Spleen (tissue), 13 donors: ENCODE measurements at places on chromosomes 4 and X. TPM values are rescaled to one million over a fixed set of nuclear protein-coding genes. Genes with fewer than 3 reads are reported as not detected.

Gene CXCL1
- total RNA-seq = 208 TPM

DNA sequence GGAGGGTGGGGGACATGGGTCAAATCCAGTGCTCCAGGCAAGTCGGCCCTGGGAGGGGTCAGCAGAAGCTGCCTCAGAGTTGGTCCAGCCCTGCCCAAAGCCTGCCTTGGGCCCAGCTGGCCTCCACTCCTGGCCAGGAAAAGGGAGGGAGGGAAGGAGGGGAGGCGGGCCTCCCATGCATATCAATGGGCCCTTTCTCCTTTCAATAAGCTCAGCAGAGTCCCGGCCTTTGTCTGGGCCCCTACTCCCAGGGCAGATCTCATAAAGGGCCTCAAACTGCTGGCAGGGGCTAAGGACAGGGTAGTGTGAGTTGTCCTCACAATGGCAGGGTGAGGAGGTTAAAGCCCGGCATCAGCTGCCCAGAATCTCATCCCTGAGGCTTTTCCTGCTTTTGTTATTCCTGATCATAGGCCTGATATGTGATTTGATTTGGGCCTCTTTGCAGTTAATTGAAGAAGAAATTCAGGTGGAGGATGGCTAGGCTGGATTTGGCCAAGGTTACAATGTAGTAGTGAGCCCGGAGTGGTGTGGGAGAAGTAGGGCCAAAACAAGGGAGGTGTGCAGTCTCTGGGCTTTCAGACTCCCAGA lies 121.1 kb upstream of the ATP6AP2 start:
- no peaks in the 10 kb centered on the region for H3K36me3 ChIP-seq
- no peak overlapping the region for H3K27ac ChIP-seq
- H3K4me3 ChIP-seq = no peak overlapping the region
- no peak for DNase-seq

DNA sequence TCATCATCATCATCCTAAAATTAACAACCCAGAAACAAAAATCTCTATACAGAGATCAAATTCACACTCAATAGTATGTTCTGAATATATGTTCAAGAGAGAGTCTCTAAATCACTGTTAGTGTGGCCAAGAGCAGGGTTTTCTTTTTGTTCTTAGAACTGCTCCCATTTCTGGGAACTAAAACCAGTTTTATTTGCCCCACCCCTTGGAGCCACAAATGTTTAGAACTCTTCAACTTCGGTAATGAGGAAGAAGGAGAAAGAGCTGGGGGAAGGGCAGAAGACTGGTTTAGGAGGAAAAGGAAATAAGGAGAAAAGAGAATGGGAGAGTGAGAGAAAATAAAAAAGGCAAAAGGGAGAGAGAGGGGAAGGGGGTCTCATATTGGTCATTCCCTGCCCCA lies 32.3 kb downstream of the CYBB start:
- peak overlapping the region; percentile 61 for H3K27ac ChIP-seq
- H3K27me3 ChIP-seq = no peaks in the 10 kb centered on the region
- H3K4me1 ChIP-seq = peaks cover 11% of the 10 kb centered on the region

- H3K4me3 ChIP-seq = no peak overlapping the region
- H3K36me3 ChIP-seq = no peaks in the 10 kb centered on the region
- no peaks in the 10 kb centered on the region for H3K27me3 ChIP-seq
- H3K27ac ChIP-seq = no peak overlapping the region
- DNase-seq = no peak
Measured at GRCh38 chrX:139759637-139760036, 51.7 kb upstream of the MCF2 start.

GRCh38 chr4:103423261-103423660 lies 225.1 kb upstream of the CENPE start:
- H3K36me3 ChIP-seq = no peaks in the 10 kb centered on the region
- H3K27ac ChIP-seq = no peak overlapping the region
- H3K4me3 ChIP-seq = no peak overlapping the region
- H3K27me3 ChIP-seq = no peaks in the 10 kb centered on the region

DNA sequence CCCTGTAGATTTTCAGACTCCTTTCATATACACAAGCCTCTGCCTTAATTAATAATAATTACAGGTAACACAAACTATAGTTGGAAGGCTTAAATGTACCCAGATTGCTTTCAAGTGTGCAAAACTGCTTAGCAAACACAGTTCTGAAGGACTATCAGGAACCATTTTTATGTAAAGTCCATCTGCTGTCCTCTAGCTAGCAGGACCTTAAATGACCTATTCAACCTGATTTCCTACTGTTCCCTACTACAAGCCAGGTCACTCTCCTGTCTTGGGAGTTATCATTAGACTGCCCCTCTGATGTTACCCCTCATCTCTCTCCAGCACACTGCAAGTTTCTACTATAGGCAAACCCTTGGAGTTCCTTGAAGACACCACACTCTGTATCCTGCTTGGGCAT lies 157.3 kb downstream of the GBA3 start:
- no peak overlapping the region for H3K4me3 ChIP-seq
- no peak overlapping the region for H3K27ac ChIP-seq
- H3K27me3 ChIP-seq = no peaks in the 10 kb centered on the region
- H3K4me1 ChIP-seq = no peaks in the 10 kb centered on the region

DNA sequence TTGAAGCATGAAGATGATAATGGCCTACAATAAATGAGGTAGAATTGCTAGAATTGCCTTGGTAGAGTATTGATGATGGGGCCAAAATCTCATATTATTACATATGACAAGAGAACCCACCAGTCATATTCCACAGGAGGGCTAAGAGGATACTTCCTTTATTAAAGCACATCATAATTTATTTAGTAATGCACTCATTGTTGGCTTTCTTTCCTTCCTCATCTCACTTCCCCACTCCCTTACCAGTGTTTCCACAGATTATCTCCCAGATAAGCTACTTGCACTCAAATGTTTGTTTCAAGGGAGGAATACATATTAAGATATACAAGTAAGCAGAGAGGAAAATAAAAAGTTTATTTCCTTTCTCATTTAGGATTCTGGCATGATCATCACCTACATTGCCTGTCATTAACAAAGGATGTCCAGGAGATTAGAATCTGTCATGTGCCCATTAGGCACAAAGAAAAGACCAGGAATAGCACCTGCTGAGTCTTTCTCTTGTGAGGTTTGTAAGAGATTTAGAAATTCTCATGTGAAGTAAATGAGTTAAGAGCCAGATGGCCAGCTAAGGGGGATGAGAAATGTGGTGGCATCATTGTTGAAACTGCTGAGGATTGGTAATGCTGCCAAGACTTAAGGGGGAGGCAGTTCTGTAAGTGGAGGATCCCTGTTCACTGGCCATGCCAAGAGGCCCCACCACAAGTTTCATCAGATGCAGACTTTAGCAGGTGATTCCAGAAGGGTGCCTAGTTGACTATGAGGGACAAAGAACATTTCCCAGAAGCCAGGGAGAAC lies 52.4 kb upstream of the PRDM8 start:
- DNase-seq = no peak
- H3K4me3 ChIP-seq = no peak overlapping the region
- H3K27me3 ChIP-seq = no peaks in the 10 kb centered on the region
- H3K4me1 ChIP-seq = no peaks in the 10 kb centered on the region
- H3K27ac ChIP-seq = no peak overlapping the region

- no peaks in the 10 kb centered on the region for H3K4me1 ChIP-seq
- H3K36me3 ChIP-seq = no peaks in the 10 kb centered on the region
- no peak for DNase-seq
- H3K4me3 ChIP-seq = no peak overlapping the region
- H3K27me3 ChIP-seq = no peaks in the 10 kb centered on the region
Measured at GRCh38 chr4:10949039-10949733, 264.6 kb upstream of the CLNK start.

GRCh38 chrX:119121341-119121740 lies 6.3 kb downstream of the KIAA1210 start:
- no peaks in the 10 kb centered on the region for H3K4me1 ChIP-seq
- no peak for DNase-seq
- H3K36me3 ChIP-seq = no peaks in the 10 kb centered on the region
- no peaks in the 10 kb centered on the region for H3K27me3 ChIP-seq
- H3K27ac ChIP-seq = no peak overlapping the region

DNA sequence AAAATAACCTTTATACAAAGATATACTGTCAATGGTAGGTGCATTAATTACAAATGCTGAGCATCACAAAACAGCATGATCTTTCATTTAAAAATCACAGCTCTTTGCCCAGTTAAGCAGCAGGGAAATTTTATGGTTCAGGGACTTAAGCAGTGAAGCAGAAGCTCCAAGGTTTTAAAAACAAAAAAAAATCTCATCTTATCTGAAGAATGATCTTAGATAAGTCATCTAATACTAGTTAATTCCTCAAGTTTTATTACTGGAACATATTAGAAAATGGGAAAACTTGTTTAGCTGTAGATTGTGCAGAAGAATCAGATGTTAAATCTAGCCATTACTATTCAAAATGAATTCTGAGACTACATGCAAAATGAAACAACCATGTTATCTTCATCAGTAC lies 289.9 kb downstream of the GASK1B start:
- no peaks in the 10 kb centered on the region for H3K4me1 ChIP-seq
- H3K27ac ChIP-seq = no peak overlapping the region
- no peaks in the 10 kb centered on the region for H3K36me3 ChIP-seq
- no peak for DNase-seq

Gene TEX13C
- total RNA-seq = not detected

DNA sequence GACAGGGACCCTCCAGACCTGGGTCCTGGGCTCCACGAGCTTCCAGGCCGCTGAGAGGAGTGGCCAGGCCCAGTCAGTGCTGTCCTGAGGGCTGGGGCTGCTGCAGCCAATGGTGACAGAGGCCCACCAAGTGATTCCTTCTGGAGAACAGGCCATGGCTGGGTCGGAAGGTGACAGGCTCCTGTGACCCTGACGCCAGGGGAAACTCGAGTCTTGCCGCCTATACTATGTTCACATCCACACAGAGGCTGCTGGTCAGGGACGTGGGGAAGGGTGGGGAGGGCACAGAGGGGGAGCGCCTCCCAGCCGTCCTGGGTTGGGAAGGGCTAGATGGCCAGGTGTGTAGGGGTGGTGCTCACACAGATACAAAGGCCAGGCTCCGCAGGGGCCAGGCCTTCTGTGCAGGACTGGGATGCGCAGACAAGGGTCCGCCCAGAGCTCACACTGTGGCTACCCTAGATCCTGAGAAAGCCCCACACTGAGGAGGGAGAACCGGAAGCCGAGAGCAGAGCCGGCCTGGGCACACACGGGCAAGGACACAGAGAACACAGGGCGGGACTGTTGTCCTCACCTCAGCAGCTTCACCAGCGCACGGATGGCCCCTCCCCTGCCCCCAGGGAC lies 81.4 kb downstream of the HTRA3 start:
- H3K27ac ChIP-seq = no peak overlapping the region
- no peaks in the 10 kb centered on the region for H3K36me3 ChIP-seq
- H3K4me1 ChIP-seq = peaks cover 11% of the 10 kb centered on the region
- no peaks in the 10 kb centered on the region for H3K27me3 ChIP-seq
- H3K4me3 ChIP-seq = no peak overlapping the region
